Urothelium cell line (cell line): ENCODE measurements at places on chromosomes 7 and 10.

DNA sequence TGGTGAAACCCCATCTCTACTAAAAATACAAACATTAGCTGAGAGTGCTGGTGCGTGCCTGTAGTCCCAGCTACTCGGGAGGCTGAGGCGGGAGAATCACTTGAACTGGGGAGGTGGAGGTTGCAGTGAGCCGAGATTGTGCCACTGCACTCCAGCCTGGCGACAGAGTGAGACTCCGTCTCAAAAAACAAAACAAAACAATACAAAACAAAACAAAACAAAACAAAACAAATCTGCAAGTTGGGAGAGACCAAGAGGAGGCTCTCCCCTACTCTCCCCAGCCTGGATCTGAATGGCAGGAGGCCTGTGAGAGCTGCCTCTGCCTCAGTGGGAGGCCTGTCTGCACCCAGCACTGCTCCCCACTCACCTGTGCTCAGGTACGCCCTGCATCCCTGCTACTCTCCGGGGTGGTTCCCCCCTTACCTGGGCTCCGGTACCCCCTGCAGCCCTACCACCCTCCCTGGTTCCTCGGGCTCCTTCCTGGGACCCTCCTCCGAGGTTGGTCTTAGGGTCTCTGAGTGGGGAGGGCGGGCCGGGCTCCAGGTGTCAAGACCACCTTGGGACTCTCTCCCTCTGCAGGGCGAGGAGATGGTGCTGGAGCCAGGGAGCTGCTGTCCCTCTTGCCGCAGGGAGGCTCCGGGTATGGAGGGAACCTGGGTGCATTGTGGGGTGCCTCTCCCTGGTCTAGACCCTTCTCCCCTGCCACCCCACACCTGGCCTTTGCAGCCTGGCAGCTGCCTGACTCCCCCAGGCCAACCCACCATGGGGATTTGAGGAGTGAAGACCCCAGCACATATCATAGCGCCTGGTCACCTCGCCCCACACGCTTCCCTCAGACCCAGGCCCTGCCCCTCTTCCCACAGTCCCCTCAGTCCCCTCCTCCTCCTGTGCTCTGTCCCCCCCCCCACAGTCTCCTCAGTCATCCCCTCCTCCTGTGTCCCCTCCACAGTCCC lies 9.5 kb upstream of the ZNF862 start:
- no peak for DNase-seq

GRCh38 chr10:17954861-17955260 lies 3.1 kb downstream of the SLC39A12 start:
- no peak for DNase-seq

DNA sequence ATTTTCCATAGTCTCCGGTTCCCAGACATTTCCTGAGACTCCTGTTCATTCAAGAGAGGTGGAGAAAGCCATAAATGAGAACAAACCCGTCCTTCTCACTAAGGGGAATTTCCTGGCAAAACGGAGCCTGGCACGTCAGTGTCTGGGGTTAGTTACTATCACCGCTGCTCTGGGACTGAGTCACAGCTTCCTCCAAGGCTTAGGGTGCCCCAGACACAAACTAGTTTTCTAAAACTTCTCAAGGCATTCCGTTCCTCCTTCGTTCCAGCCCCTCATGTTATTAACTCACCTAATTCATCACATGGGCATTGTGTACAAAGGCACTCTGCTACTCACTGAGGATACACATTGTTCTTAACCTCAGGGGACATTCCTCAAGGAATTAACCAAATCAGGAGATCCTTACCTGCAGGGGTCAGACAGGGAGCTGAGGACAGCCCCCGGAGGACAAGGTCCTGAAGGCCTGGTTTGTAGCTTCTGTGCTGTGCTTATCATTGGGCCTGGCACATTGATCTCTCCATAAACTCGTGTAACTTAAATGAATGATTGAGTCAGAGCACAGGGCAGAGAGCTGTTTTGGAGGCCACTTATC lies 103.0 kb upstream of the KLF6 start:
- DNase-seq: no peak

GRCh38 chr10:103874730-103875129 lies 19.4 kb upstream of the SH3PXD2A start:
- no peak for DNase-seq

DNA sequence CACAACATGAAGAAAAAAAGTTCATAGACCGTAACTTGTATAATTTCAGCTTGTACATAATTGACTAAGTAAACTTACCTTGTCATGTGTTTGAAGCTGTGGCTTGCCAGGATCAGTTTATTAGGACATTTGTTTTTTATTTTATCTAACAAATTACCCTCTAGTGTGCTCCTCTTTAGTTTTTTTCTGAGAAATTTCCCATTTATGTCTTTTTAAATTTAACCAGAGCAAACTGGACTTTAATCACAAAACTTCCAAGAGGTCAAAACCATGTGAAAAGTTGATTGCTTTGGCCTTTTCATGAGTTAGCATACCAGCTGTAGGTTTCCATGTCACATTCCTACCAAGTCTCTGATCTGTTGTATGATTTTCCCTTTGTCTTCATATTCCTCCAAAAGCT lies 42.5 kb downstream of the ZRANB1 start:
- no peak for DNase-seq

DNA sequence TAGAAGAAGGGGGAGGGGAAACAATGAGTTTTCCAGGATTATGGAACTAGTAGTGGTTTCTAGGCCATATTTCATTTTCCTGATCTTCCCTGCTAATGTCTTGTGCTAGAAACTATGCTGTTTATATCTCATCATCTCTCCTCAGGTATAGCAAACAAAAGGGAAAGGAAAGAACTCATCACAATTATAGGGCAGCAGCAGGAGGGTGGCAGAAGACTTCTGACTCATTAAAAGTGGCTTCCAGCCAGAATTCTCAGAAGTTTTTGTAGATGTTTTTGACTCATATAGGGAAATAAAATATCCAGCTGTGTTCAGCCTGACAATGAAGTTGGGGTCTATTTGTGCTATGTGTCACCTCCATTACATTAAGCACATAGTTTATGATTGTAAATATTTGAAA lies 6.5 kb downstream of the AHR start:
- DNase-seq: peak; percentile 58

- DNase-seq: peak; percentile 84
These were observed 3.6 kb downstream of the NXPH1 start for GRCh38 chr7:8436965-8437364.

- DNase-seq: no peak
These were observed 243.6 kb downstream of the CAMK1D start for GRCh38 chr10:12592967-12593366.

DNA sequence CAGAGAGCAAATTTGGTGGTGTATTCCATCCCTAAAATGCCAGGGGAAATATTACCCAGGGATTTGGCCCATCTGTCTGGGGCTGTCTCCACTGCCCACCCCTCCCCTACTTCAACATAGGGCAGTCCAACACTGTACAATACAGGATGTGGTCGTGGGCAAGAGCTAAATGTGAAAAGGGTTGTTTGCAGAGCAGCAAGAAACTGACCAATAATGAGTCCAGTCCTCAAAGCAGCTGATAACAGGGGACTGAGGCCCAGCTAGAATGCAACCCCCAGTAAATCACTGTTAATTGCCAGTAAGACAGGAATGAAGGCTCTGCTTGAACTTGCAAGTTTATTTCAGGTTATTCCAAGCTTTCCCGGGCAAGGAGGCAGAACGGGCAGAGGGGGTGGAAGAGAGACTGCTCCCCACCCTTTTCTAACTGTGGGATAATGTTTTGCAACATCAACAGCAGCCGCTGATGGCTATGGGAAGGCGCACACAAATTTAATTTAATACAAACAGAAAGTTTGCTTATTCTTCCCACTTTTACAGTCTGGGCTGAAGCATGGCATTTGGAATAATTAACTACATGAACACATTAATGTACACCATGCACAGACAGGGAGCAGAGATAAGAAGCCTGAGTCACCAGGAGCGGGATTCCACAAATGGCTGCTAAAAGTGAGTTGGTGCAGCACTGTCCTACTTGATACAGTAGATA lies 36.8 kb downstream of the AFAP1L2 start:
- DNase-seq: no peak
